ENCODE measurements at places on chromosomes 3 and 15. TPM values are rescaled to one million over a fixed set of nuclear protein-coding genes. Genes with fewer than 3 reads are reported as not detected.

The SYNM gene
- 0.16 TPM for total RNA-seq

The FGF12 gene
- not detected for total RNA-seq

GRCh38 chr15:49154799-49155109, 645 bp downstream of the COPS2 start:
- no peak for DNase-seq

DNA sequence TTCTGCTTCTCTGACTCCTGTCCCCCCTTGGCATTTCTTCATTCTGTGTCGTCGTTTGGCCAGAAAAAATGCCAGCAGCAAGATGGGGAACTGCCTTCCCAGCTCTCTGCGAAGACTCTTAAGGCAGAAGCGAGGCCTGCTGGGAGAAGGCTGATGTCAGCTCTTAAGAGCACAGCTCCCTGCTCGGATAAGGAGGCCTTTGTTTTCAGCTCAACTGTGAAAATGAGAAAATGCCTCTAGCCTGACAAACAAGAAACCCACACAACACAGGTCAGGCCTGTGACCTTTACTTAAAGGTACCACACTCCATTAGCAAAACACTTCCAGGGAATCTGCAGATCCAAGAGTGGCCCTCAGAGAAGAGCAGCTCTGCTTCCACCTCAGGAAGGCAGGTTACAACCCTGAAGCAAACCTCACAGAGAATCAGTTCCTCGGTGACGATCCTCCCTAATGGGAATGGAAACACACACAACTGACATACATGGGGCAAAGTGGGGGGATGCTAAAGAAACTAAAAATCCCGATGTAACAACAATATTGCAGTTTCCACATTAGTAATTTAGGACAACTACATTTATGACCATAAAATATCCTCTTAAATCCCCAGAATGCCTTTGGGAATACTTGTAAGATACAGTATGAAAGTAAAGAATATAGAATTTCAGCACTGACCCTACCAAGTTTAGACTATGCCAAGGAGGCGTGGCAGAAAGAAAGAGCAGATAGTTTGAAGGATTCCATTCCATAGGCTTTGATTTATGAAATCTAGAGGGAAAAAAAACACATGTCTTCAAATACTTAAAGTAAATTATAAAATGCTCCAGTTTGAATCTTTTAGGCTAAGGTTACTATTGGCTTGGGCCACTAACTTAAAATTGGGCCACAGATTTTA, 52.1 kb downstream of the VGLL4 start:
- no peak for DNase-seq

DNA sequence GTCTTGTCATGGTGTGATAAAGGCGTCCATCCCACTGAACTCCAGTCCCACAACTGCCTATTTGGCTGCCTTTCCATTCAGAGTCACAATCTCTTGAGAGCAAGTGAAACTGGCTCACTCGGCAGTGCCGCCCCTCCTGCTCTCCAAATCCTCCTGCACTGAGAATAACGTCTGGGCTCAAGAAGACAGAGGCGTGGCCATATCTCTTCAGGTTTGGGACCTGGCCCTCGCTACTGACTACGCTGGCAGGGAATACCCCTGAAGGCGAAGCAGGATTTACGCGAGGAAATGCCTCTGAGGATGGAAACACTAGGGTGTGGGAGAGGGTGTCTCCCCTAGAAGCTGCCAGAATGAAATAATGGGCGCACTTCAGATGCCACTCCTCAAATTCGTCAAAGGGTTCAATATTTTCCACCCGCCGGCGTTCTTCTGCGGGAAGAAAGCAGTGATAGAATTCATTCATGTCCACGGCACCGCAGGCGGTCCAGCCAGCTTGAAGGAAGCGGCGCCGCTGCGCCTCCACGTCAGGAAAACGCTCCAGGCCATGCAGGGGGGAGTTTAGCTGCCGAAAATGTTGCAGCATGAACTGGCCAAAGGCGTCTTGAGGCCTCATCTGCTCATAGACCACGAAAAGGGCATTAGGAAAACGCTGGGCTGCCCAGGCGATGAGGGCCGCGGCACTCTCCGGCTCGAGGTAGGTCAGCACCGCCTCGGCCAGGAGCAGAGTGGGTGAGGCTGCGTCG, 985 bp downstream of the LCMT2 start:
- no peak for DNase-seq
